ENCODE measurements at places on chromosomes 7 and 10. TPM values are rescaled to one million over a fixed set of nuclear protein-coding genes. Genes with fewer than 3 reads are reported as not detected.

The PTPRE gene
- total RNA-seq, result 7.9 TPM

The ADAM8 gene
- 18.3 TPM for total RNA-seq

The OR13A1 gene
- 0.15 TPM for total RNA-seq

DNA sequence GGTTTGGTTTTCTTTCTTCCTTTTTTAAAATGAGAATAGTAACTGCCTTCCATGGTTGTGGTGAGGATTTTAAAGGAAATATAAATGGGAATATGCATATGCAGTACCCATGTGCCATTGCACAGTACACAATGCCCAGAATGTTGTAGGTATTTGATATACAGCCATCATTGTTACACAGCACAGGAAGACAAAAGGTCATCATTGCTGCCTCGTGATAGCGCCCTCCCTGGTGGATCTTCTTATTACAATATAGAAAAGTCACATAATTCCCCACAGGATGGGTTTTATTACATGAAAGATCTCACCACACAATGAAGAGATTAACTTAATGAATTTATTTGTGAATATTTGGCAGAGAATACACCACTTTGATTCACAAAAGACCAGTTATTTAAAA lies 76.5 kb downstream of the PPP1R17 start:
- DNase-seq, result no peak

DNA sequence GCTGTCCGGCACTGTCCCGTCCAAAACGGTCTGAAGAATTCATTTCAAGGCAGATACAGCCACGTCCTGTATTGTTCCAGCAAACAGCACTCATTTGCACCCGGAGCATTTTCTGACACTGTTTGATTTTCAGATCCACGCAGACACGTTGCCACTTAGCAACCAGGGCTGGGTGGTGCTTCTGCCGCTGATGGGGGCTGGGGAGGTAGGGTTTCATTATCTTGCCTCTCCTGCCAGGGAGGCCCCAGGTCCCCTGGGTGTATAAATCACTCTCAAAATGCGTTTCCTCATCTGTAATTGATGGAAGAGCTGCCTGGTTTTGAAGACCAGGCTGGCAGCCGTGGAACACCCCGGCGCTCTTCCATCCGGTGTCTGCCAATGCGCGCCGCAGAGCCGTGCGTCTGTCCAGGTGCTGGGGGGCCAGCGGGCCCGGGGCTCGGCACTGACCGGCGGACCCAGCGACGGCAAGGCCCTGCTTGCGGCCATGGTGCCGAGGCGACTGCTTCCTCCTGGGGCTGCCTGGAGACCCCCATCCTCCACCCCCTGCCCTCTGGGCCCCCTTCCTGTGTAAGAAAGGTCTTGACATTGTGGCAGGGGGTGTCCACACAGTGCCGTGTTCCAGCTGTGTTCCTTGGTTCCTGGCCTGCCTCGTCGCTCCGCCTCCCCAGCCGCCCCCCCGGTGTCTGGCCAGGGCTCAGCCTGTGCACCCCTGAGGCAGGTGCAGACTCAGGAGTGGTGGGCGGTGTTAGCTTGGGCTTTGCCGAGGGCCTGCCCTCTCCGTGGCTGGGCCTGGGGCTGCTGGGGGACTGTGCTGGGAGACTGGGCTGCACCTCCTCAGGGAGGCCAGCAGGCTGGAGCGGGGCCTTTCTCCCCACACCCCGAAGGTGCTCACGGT lies 16.6 kb downstream of the ADGRA1 start:
- DNase-seq, result no peak

DNA sequence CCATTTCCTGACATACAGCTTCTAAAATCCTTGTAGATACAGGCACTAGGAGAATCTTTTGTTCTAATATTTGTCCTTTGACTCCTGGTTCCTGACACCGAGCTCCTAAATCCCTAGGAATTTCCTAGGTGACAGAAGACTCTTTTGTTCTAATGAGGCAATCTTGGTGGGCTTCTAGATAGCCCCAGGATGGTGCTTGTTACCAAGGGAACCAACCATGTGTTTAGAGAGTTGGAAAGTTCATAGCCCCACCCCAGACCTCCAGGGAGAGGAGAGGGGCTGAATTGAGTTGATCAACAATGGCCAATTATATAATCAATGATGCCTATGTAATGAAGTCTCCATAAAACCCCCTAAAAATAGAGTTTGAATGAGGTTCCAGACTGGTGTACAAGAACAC lies 145.1 kb downstream of the JMJD1C start:
- no peak for DNase-seq

GRCh38 chr7:27950123-27950522 lies 210.2 kb downstream of the TAX1BP1 start:
- no peak for DNase-seq

DNA sequence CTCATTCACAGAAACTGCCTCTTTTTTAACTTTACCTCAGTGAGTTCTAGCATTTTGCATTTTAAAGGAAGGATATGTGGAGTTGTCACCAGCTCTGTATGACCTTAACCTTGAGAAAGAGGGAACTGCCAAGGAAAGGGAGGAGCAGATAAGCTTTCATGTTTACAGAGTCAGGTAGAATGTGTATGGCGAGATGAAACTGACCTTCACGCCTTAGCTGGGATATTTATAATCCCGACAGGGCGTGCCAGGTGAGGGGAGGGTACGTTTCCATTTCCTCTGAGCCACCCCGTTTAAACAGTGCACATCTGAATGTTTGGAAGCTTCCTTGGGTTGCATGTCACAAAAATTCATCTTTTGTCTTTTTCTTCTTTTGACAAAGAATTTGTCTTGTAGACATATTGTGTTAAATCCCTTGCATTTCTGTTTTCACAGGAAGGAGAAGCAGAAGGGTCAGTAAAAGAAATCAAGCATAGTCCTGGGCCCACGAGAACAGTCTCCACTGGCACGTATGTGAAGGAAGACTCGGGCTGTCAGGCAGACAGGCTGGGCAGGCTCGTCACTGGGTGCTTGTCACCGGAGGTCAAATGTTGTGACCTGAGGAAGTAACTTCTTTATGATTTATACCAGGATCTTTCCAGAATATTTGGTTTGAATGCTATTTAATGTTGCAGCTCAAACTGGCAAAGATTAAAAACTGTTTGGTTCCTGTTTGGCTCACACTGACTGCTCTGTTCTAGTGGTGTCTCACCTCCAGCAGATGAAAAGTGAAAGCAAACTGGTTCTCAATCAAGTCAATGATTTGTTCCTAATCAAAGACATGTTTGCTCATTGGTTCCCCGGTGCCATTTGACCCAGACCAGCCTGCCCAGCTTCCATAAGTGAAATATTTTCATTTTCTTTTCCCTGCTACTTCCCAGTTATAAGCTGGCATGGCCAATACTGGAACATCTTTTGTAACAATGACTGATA lies 16.2 kb downstream of the OPTN start:
- no peak for DNase-seq

DNA sequence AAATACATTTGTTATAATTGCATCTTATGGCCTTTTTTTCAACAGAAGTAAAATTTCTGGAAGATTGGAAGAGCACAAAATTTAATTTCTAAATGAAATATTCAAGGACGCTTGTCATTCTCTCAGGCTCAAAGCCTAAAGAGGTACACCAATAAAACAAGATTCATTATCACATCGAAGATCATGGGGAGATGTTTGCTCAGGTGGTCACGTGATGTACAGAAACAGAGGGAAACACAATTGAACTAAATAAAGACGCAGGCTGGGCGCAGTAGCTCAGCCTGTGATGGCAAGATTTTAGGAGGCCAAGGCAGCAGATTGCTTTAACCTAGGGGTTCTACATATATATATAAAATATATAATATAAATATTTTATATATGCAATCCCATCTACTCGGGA lies 37.3 kb upstream of the TMEM254 start:
- DNase-seq, result no peak

GRCh38 chr7:119392-120163 lies 72.8 kb upstream of the FAM20C start:
- DNase-seq, result no peak
